ENCODE measurements at places on chromosomes 4 and X.

GRCh38 chr4:118991686-118992085 is 103.0 kb downstream of the SYNPO2 start:
- DNase-seq, result no peak

DNA sequence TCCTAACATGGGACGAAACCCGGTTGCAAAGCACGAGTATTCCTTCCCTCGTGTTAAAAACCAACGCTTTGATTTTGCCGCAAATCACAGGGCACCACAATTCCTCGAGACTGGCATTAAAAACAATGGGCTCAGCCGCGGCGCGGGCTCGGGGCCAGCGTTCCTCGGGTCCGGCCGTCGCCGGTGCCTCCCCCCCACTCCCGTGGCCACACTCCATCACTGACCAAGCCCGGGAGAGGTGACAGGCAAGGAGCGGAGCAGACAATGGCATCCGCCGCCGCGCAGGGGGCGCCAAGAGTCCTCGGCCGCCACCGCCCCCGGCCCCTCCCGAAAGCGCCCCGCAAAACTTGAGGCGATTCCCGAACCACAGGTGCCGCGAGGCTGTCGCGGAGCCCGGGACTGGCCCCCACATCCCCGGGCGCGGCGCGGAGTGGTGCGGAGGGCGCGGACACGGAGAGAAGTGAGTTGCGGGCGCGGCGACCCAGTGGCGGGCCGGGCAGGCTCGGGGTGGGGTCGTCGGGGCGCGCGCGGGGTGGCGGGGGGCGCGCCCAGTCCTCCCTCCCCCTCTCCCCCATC is 445 bp downstream of the AP1S2 start:
- DNase-seq, result no peak

GRCh38 chrX:33741807-33742206 is 390.3 kb downstream of the FAM47A start:
- no peak for DNase-seq

GRCh38 chr4:105306820-105307219 is 160.1 kb downstream of the TET2 start:
- DNase-seq, result no peak

DNA sequence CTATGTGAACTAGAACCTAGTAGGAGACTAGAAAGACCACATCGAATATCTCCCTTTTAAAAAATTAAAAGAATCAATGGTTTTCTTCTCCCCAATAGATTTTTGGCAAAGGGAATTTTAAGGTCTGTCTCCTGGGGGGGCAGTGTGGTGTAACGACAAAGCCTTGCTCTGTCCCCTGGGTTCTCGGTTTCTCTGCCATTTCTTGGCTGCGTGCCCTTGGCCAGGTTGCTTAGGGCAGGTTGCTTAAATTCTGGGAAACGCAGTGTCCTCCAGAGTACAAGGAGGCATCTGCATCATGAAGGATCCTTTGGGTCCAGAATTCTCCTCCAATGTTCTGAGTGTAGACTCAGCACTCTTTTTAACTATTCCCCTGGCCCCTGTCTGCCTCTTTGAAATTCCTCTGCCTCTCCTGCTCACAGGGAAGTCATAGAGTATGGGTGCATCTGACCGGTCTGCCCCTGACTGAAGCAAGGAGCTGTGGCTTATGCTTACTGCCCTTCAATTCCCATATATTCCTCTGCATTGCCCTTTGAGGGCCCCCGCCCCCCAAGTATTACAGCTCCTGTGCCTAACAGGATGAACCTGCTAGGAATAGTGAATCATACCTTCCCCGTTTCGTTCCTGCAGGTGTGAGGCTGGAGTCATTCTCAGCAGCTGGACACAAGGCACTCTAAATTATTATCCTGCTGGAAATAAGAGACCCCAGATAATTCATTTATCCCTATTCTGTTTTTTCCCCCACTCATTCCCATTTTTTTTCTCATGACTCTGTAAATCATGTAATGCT is 2.2 kb downstream of the KIT start:
- DNase-seq, result no peak
